ENCODE measurements at places on chromosomes 13 and 19.

GRCh38 chr13:73107970-73108369 is 49.2 kb downstream of the KLF5 start:
- no peak for DNase-seq

DNA sequence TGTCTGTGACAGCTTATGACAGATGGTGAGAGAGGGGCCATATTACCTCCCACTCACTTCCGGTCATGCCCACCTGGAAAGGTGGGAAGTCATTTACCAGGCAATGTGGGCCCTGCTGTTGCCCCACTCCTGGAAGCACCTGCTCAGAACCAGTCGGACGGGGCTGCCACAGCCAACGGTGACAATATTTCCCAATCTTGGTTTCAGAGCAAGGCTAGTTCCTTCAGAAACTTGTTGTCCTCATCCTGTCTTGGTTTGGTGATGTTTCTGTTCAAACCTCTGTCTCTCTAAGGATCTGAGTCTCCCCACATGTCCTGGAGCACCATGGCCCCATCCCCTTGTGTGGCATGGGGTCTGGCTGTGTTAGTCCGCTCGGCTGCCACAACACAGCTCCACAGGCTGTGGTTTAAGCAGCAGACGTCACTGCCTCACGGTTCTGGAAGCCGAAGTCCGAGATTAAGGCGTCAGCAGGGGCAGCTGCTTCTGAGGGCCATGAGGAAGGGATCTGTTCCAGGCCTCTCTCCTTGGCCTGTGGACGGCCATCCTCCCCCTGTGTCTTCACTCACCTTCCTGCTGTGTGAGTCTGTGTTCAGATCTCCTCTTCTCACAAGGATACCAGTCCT is 31.5 kb upstream of the SLC15A1 start:
- no peak for DNase-seq

GRCh38 chr13:50843257-50844083 is at the start of gene DLEU7:
Gene DLEU7 (minus strand): TSS chr13:50843692. CDS start chr13:50843646, 46 bp downstream.
- DNase-seq = no peak

- DNase-seq = no peak
These were observed 478 bp downstream of the LMO7 start for GRCh38 chr13:75636436-75637180.

DNA sequence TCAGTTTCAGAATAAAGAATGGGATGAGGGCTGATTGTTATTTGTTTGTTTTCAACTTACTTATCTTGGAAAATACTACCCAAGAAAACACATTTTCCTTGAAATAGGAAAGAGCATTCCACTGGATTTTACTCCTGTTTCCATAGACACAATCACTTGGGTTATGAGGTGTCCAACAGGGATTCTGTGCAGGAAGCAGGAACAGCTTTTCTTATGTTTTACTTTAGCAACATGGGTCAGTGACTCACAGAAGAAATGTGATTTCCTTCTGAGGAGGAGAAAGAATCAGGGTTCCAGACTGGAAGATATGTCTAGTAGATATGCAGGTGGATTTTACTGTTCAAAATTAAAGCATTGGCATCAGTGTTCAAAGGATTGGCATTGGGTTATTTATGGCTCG is 180.8 kb upstream of the GPC6 start:
- DNase-seq = no peak

- DNase-seq = no peak
These were observed at the start of gene FXYD5 for GRCh38 chr19:35154525-35155406. Gene FXYD5 (plus strand): TSS chr19:35154735. CDS start chr19:35155551, 816 bp downstream.

DNA sequence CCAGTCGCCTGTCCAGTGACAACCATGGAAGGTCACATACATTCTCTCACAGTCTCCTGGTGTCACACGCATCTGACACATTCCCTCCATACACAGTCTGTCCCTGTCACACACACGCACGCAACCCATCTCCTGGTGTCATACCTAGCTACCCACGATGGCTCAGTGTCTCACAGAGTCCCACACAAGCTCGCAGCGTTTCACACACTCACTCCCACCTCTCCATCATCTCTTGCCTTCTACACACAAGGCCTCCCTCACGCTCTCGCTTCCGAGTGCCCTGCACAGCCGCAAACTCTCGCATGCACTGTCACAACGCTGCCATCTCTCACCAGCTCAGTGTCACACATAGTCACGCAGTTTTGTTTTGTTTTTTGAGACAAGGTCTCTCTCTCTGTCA is 1.2 kb upstream of the GNG8 start:
- no peak for DNase-seq

- DNase-seq = no peak
These were observed 14.6 kb downstream of the FRY start for GRCh38 chr13:32045982-32046785.

GRCh38 chr19:8610041-8610935 is at the start of gene ADAMTS10:
Gene ADAMTS10 (minus strand): TSS chr19:8610715. CDS start chr19:8605710, 5,005 bp downstream.
- no peak for DNase-seq

DNA sequence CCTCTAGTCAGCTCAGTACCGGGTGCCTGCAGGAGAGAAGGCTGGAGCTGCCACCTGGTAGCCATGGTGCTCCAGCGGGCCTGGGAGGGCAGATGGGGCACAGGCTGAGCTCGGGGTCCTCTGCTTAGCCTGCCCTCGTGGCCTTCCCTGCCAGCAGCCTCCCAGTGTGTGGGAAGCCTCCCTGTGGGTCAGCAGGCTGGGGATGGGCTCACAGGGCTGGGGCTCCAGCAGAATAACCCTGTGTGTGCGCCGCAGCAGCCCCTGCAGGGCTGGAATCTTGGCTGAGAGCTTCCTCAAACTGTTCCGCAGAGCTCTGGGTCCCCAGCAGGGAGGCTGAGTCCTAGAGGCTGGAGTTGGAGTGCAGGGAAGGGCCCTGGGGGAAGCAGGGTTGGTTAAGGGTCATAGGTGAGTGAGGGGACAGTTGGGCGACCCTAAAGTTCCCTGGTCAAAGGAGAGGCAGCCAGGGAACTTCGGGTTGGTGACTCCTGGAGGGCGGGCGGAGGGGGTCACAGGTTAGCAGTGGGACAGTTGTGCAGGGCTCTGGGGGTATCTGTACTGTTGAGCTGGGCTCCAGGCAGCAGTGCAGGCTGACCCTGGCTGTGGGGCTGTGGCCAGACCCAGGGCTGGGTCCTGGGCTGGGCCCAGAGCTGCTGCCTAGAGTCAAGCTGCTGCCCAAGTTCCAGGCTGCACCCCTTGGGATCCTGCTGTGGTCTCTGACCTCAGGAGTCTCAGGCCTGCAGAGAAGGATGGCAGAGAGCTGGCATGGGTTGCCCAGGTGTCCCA is 14.0 kb downstream of the ARHGAP33 start:
- DNase-seq = no peak

- no peak for DNase-seq
These were observed 104.8 kb upstream of the MIR17HG start for GRCh38 chr13:91242652-91243051.

DNA sequence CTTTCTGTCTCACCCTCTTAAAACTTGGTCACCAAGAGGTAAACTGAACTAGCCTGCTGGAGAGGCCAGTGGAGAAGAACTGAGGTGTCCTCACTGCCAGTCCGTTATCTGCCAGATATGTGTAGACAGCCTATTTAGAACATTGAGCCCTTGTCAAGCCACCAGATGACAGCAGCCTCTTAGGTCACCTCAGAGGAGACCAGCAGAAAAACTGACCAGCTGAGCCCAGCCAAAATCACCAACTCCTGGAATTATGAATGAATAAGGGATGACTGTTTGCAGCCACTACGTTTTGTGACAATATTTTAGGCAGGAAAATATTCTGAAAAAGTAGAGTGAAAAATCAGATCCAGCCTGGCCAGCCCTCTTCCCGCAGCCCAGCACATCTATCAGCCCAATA is 513.9 kb downstream of the DCT start:
- no peak for DNase-seq

DNA sequence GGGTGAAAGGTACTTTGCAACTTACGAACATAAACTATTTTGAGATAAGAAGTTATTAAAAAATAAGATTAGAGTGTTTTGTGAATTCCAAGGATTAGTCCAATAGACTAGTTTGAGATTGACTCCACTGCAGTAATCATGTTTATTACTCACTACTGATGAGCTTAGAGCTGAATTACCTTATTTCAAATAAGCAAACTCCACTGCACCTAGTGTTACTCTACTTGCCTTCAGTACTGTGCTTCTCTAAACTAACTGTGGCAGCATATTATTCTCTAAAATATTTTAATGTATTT is 111.7 kb downstream of the MIPEP start:
- DNase-seq = no peak

DNA sequence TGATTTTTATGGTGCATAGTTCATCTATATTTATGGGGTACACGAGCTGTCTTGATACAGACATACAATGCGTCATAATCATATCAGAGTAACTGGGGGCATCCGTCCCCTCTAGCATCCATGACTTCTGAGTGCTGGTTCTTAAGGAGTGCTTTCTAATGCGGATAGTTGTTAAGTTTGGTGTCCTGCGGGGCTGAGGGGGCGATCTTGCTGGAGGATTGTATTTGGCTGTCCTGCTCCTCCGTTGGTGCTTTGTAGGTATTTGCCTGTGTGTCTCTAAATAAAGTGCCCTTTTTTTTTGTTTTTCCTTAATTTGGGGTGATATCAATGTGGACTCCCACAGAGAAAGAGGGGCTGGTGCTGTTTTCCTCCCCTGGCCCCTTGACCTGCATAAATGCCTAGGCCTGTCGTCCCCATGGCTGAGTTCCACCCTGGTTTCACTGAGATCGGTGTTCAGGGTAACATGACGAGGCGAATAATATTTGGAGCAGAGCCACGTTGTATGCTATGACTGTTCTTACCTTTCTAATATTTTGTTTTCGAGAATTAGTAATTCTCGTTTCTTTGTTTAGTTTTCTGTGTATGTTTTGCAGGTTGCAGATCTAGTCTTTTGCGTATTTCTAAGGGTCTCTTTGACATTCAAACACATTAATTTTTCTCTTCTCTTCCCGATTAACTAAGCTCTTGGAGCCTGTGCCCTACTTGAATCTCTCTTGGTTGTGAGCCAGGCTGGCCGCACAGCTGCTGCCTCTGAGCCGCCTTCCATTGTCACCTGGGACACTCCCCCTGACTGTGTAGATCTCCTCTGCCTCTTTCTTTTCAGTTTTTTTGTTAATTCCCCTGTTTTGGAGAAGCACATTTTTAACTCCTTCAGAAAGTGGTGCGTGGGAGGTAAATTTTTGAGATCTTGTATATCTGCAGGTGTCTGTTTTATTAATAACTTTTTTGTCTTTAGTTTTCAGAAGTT is 100.3 kb downstream of the ARHGEF7 start:
- DNase-seq = no peak

DNA sequence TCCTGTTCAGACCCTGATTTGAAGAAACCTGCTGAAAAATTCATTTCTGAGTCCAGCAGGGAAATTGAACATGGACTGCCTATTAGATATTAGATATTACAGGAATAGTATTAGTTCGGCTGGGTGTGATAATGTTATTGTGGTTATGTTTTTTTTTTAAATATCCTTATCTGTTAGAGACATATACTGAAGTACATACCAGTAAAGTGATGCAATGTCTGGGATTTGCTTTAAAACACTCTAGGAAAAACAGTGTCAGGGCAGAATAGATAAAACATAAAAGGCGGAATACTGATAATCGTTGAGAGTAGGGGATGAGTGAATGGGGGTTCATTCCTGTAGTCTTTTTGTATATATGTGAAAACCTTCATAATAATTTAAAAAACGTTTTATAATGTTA is 28.7 kb upstream of the AMER2 start:
- DNase-seq = no peak

DNA sequence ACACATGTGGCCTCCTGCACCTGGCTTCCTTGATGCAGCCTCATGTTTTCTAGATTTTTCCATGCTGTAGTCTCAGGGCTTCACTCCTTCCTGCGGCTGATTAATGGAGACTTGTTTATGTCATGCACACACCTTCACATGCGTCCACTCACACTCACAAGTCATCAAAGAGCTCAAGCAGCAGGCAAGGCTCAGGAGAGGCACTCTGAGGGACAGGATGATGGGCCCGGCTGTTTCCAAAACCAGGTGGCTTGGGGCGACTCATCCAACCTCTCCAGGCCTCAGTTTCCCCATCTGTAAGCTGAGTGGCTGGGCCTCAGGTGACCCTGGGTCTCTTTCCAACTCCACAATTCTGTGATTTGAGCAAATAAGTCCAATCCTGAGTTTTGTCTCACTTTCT is 36.9 kb downstream of the RASA3 start:
- no peak for DNase-seq

GRCh38 chr13:51797664-51798488 is 6.1 kb downstream of the DHRS12 start:
- DNase-seq = peak; percentile 23

DNA sequence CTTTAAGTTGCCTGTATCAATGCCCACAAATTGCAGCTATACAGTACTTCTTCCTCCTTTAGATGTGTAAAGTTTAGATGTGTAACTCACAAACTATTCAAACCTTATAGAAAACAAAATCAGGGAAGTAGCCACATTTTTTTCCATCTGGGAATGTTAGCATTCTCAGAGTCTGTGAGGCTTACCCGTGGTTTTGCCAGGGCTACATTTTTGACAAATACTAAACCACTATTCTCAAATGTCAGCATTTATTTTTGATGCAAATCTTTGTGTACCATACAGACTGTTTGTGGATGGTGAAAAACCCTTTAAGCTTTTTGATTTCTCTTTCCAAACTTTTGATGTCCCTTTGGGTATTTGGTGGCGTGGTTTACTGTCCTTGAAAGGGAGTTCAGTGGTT is 216.4 kb downstream of the POSTN start:
- no peak for DNase-seq

DNA sequence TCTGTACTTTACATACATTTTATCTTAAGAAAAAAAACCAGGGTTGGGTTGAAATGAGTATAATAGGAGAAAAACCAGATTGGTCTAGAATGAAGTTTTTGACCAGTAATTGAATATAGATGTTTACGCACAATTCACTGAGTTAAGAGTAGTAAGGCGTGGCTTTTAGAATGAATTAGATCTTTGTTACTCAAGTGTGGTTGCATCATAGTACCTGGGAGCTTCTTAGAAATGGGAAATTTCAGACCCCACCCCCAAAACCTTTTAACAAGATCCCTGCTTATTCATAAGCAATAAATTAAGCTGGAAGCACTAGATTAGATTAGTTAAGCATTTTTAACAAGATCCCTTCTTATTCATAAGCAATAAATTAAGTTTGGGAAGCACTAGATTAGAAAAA is 28.7 kb upstream of the LMO7 start:
- DNase-seq = no peak

- no peak for DNase-seq
These were observed 2.6 kb downstream of the ERICH4 start for GRCh38 chr19:41445575-41445974.

DNA sequence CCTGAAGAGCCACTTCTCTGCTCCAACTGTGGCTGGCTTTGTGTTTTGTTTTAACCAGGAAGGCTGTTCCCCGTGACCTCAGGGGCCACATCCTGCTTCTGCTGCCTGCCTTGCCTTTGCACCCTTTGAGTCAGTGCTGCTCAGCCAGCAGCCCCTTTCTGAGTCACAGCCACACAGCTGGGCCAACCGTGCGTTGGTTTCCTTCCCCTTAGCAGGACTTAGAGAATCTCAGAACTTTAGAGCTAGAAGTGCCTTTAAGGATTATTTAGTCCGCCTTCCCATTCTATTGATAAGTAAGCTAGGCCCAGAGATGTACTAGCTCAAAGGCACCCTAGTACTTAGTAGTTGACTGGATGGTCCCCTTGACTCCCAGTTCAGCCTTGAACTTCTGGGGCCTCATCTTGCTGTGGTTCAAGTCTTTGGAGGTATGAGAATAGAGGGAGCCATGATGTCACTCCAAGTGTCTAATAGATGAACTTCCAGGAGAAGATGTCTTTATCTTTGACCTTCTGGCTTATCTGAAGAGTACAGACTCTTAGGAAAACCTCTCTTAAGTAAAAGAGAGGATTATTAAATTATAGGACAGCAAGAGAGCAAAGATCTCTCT is 8.0 kb downstream of the RGCC start:
- DNase-seq = no peak

- DNase-seq = no peak
These were observed 208.9 kb downstream of the PRR20E start for GRCh38 chr13:57375876-57376275.

- no peak for DNase-seq
These were observed 98.3 kb upstream of the UQCRFS1 start for GRCh38 chr19:29311191-29311790.

All from NCI-H1048 (cell line).